ENCODE measurements at places on chromosomes 4 and X. TPM values are rescaled to one million over a fixed set of nuclear protein-coding genes. Genes with fewer than 3 reads are reported as not detected.
A peak's percentile ranks its signal among the peaks of the same experiment; 100 is the strongest.

DNA sequence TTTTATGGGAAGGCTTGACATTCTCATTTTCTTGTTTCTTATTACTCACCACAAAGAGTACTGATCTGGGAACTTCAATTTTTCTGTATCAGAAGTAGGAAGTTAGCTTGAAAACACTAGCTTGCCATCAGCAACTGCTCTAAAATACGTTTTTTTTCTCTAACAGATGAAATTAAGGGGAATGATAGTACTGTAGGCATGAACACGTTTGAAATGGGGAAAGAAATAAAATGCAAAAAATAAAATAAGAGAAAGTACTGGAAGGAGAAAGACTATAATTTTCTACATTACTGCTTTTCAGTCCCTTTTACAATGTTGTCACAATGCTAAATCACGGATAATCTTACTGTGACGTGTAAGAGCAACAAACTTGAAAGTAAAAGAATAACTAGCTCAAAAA lies 1.5 kb downstream of the RADX start:
- DNase-seq: no peak

The FAM9C gene
- not detected for total RNA-seq

GRCh38 chr4:172011196-172011595 lies 198.0 kb downstream of the GALNTL6 start:
- DNase-seq: no peak

DNA sequence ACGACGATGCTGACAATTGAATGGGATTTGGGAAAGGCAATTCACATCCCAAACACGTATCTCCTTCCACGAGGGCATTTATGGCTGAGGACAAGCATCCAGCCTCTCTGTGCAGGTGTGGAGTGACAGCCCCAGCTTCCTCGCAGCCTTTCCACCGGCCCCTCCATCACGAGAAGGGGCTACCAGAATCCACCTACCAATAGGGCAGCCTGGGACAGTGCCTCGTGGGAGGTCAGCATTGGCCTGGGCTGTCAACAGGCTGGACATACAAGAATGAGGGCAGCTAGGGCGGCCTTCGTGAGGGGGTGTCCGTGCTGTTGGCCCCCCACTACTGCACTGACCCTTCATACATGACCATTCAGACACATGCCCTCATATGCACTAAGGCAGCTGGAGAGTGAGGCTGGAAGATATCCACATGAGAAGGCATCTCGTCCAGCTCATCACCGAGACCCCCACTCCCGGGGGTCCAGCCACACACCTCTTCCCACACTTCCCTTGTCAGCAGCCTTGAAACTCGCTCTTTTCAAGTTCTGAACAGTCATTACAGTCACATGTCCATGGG lies 81.0 kb upstream of the ADRA2C start:
- no peak for DNase-seq

- no peak for DNase-seq
These were observed 433.0 kb downstream of the PCDH10 start for GRCh38 chr4:133581996-133582619.

DNA sequence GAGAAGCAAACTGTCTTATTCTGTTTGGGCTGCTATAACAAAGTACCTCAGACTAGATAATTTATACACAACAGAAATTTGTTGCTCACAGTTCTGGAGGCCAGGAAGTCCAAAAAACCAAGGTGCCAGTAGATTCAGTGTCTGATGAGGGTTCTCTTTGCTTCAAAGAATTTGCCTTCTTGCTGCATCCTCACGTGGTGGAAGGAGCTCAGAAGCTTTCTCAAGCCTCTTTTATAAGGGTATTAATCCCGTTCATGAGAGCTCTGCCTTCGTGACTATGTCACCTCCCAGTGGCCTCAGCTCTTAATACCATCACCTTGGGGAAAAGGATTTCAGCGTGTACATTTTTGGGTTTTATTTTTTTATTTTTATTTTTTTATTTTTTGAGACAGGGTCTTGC lies 20.1 kb downstream of the CA5B start:
- no peak for DNase-seq

DNA sequence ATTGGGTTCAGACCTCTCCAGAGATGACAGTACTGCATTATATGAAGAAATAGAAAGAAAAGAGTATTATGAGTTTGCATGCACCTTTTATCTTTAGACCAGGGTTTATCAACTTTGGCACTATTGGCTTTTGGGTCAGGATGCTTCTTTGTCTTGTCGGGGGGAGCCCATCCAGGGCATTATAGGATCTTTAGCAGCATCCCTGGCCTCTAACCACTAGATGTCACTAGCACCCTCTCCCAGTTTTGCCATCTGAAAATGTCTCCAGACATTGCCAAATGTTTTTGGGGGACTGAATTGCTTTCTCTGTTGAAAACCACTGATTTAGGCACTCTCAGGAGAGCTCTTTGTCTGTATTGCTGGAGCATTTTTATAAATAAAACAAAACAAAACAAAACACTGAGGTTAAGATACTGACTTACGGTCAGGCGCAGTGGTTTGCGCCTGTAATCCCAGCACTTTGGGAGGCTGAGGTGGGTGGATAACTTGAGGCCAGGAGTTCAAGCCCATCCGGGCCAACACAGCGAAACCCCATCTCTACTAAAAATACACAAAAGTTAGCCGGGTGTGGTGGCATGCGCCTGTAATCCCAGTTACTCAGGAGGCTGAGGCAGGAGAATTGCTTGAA lies 23.6 kb downstream of the CA5B start:
- peak; percentile 52 for DNase-seq

The HTN1 gene
- not detected for total RNA-seq
